ENCODE measurements at places on chromosomes 5 and 9.

- DNase-seq, result no peak
These were observed 2.1 kb upstream of the HAND1 start for GRCh38 chr5:154479944-154480750.

DNA sequence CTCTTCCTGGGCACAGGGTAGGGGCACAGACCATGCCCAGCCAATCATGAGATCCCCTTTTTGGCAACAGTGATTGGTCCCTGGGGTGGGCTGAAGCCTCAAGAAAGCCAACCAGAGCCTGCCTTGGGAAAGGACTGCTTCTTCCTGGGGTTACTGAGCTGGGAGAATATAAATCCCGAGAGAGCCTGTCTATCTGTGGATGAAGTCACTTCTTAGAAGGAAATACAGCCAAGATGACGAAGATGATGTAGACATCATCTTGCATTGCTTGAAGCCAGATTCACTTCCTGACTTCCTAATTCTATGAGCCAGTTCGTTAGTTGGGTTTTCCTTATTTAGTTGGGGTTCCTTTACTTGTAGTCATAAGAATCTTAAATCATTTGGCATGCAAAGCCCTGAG lies 50.1 kb upstream of the PWWP2A start:
- no peak for DNase-seq

GRCh38 chr5:5104550-5104949 lies 35.6 kb upstream of the ADAMTS16 start:
- DNase-seq, result no peak

GRCh38 chr5:125043781-125044391 lies 297.4 kb upstream of the ZNF608 start:
- no peak for DNase-seq

GRCh38 chr9:115000217-115000639 lies 69.8 kb upstream of the TNFSF8 start:
- DNase-seq, result no peak

- DNase-seq, result no peak
These were observed 762.1 kb upstream of the PTPRD start for GRCh38 chr9:11374926-11375325.
